ENCODE measurements at places on chromosomes 5 and 9. TPM values are rescaled to one million over a fixed set of nuclear protein-coding genes. Genes with fewer than 3 reads are reported as not detected.

GRCh38 chr9:75873712-75874111 lies 16.8 kb upstream of the PCSK5 start:
- no peaks in the 10 kb centered on the region for H3K4me1 ChIP-seq
- no peaks in the 10 kb centered on the region for H3K36me3 ChIP-seq
- H3K27me3 ChIP-seq, result no peaks in the 10 kb centered on the region
- no peak overlapping the region for H3K27ac ChIP-seq
- H3K4me3 ChIP-seq, result no peak overlapping the region

DNA sequence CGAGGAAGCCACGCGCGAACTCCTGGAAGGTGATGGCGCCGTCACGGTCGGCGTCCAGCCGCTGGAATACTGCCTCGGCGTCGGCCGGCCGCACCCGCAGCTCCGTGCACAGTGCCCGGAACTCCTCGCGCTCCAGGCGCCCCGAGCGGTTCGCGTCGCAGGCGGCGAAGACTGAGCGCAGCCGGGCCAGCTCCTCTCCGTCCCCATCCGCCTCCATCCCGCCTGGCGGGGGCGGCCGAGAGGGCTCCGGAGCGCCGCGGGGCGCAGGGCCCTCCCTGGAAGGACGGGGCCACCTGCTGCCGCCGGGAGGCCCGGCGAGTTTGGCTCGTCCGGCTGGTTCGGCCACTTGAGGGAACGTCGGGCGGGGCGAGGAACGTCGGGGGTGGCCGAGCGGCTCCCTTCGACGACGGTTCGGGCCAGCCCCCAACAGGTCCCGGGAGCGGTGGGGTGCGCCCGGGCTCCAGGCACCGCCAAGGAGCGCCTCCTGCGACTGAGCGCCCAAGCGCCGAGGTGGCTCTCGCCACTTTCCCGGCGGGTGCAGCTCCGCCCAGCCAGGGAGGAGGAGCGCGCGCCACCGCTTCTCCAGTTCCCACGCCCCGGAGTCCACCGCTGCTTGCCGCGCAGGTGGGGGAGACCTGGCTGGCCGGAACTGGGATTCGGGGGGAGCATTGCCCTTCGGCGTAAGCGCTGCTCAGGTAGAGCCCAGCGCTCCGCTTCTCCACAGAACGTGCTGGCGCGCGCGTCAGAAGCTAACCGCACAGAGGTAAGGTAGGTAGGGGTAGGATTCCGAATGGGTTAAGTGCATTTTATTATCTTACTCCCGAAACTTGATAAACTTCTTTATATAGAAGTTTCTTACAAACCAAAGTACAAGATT lies at the start of gene RASEF:
RASEF (minus strand) TSS at position 492 of the 877 bp plus-strand sequence; CDS start at position 217, 275 bp downstream.
- peak; percentile 82 for DNase-seq
- H3K36me3 ChIP-seq, result no peaks in the 10 kb centered on the region
- peaks cover 23% of the 10 kb centered on the region for H3K4me1 ChIP-seq
- H3K27me3 ChIP-seq, result peaks cover 38% of the 10 kb centered on the region

DNA sequence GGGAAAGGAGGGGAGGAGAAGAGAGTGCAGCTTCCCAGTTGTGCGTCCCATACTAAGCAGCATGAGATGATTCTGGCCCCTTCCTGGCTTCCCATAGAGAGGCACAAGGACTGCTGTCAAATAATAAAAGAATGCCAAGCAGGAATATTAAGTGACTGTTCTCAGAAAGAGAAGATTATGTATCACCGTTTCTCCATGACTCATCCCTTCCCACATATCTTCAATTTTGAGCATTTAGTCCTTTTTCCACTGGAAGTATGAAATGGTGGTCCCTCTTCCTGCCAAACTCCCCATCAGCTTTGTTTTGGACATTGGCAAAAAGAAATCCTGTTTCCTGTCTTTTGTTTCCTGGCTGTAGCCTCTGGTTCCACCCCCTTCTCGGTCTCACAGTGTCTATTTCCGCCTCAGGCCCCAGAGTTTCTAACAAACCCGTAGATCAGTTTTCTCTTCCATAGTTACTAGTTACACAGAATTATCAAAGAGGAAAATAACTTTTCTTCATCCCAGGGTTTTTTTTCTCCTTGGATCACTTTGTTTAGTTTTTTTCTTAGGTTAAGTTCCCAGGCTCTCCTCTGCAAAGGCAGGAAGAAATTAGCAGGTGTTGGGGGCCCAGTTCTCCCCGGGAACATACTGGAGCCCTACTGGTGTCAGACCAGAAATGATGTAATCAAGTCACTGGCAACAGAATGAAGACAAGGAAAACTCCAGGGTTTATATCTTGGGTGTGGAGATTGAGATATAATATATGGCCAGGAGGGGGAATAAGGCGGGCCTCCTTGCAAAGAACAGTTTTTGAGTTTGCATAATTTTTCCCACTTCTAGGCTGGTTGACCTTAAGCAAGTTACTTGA lies 26.4 kb upstream of the ARHGAP26 start:
- H3K36me3 ChIP-seq, result no peaks in the 10 kb centered on the region
- H3K4me3 ChIP-seq, result no peak overlapping the region
- H3K27ac ChIP-seq, result no peak overlapping the region
- no peak for DNase-seq

GRCh38 chr9:131217331-131218031 lies 58.8 kb downstream of the FAM78A start:
- H3K4me3 ChIP-seq, result no peak overlapping the region
- no peaks in the 10 kb centered on the region for H3K27me3 ChIP-seq
- DNase-seq, result no peak
- H3K4me1 ChIP-seq, result peaks cover 15% of the 10 kb centered on the region

GRCh38 chr5:139210585-139210984 lies 12.4 kb upstream of the SIL1 start:
- no peaks in the 10 kb centered on the region for H3K4me1 ChIP-seq
- H3K36me3 ChIP-seq, result no peaks in the 10 kb centered on the region
- no peak for DNase-seq
- H3K4me3 ChIP-seq, result no peak overlapping the region
- H3K27ac ChIP-seq, result no peak overlapping the region
- no peaks in the 10 kb centered on the region for H3K27me3 ChIP-seq

GRCh38 chr5:136249678-136250266 lies 56.8 kb upstream of the SMIM32 start:
- H3K4me1 ChIP-seq, result no peaks in the 10 kb centered on the region
- no peaks in the 10 kb centered on the region for H3K36me3 ChIP-seq
- peaks cover 23% of the 10 kb centered on the region for H3K27me3 ChIP-seq
- no peak overlapping the region for H3K4me3 ChIP-seq

GRCh38 chr9:133436681-133437080 lies 14.5 kb downstream of the ADAMTS13 start:
- H3K36me3 ChIP-seq, result no peaks in the 10 kb centered on the region
- no peak overlapping the region for H3K4me3 ChIP-seq
- H3K4me1 ChIP-seq, result no peaks in the 10 kb centered on the region
- no peak overlapping the region for H3K27ac ChIP-seq
- DNase-seq, result no peak

- no peak overlapping the region for H3K27ac ChIP-seq
- DNase-seq, result no peak
- no peaks in the 10 kb centered on the region for H3K36me3 ChIP-seq
- H3K27me3 ChIP-seq, result no peaks in the 10 kb centered on the region
- H3K4me3 ChIP-seq, result no peak overlapping the region
These were observed 217.4 kb upstream of the FBXL7 start for GRCh38 chr5:15282611-15283010.

DNA sequence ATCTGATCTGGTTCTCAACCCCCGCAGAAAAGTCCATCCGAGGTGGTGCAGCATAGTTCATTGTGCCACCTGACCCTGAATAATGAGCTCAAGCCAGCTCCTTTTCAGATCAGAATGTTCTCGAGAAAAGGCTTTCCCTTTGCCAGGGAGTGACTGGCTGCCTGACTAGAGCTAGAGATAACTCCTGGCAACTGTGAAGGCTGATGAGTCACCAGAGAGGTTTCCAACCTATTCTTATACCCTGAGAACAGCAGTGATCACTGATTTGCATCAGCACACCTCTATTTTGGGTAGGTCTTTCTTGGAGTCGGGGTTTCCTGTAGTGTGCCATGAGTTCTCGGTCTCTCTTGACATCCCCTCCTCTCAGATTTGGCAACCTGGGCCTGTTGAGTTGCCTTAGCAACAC lies 127.9 kb downstream of the PIK3R1 start:
- DNase-seq, result peak; percentile 61
- no peaks in the 10 kb centered on the region for H3K36me3 ChIP-seq
- peak overlapping the region; percentile 72 for H3K27ac ChIP-seq
- H3K4me3 ChIP-seq, result no peak overlapping the region
- H3K27me3 ChIP-seq, result no peaks in the 10 kb centered on the region
- peaks cover 30% of the 10 kb centered on the region for H3K4me1 ChIP-seq

GRCh38 chr5:141040093-141040770 lies 10.9 kb upstream of the PCDHB1 start:
- H3K36me3 ChIP-seq, result no peaks in the 10 kb centered on the region
- H3K4me1 ChIP-seq, result no peaks in the 10 kb centered on the region
- no peak overlapping the region for H3K27ac ChIP-seq

GRCh38 chr5:172988276-172988675 lies 4.7 kb downstream of the ATP6V0E1 start:
- DNase-seq, result no peak
- peaks cover 9% of the 10 kb centered on the region for H3K4me1 ChIP-seq
- H3K27ac ChIP-seq, result peak overlapping the region; percentile 8
- H3K4me3 ChIP-seq, result no peak overlapping the region
- H3K27me3 ChIP-seq, result no peaks in the 10 kb centered on the region
- peaks cover 23% of the 10 kb centered on the region for H3K36me3 ChIP-seq

DNA sequence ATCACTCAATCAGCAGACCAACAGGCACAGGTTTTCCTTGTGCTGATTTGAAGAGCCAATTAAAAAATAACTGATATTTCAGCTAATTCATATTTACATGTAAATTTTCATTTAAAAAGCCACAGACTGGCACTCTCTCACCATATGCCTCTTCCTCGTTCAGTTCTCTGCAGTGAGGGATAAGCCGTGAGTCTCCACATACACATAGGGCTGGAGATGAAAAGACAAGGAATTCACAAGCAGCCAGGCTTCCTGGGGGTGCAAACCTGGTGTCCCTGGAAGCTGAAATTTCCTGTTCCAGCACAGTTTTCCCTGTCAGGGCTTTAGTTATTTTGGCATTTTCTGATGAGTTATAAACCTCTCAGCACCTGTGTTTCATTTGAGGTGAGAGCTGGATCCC lies 323.9 kb upstream of the PANK3 start:
- no peak overlapping the region for H3K27ac ChIP-seq
- H3K4me1 ChIP-seq, result peaks cover under 1% of the 10 kb centered on the region
- no peak overlapping the region for H3K4me3 ChIP-seq
- no peaks in the 10 kb centered on the region for H3K36me3 ChIP-seq
- H3K27me3 ChIP-seq, result peaks cover 2% of the 10 kb centered on the region

DNA sequence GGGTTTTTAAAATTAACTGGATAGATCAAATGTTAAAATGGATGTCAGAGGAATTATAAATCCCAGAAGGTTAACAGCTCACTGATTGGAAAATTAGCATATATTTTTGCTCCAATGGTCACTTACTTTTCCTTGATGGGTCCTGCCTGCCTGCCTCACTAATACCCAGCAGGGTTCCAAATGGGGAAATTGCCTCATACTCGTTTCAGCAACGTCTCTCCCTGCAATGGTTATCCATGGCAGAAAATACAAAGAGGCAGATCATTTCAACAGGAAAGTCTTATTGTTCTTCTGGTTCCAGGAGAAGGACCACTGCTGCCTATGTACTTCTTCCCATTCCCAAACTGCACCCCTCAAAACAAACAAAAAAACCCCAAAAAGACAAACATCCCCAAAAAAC lies 71.3 kb downstream of the ERP44 start:
- no peak overlapping the region for H3K27ac ChIP-seq
- no peaks in the 10 kb centered on the region for H3K4me1 ChIP-seq
- H3K36me3 ChIP-seq, result no peaks in the 10 kb centered on the region
- DNase-seq, result no peak
- H3K27me3 ChIP-seq, result no peaks in the 10 kb centered on the region
- H3K4me3 ChIP-seq, result no peak overlapping the region

GRCh38 chr9:135724186-135724787 lies 22.3 kb downstream of the KCNT1 start:
- no peaks in the 10 kb centered on the region for H3K4me1 ChIP-seq
- H3K4me3 ChIP-seq, result no peak overlapping the region
- peaks cover 7% of the 10 kb centered on the region for H3K27me3 ChIP-seq
- DNase-seq, result no peak

DNA sequence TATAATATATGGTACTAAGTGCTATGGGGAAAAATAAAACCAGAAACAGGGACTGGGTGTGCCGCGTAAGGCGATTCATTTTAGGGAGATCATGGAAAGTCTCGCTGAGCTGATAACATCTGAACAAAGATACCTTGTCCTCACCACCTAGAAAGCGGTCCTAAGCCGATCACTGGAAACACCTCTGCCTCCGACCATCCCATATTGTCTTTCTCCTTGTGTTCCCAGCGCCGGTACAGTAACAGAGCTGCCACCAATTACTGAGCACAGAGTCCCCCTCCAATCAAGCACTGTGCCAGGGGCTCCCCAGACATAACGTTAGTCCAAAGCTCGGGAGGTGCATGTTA lies 704 bp downstream of the CCDC112 start:
- no peaks in the 10 kb centered on the region for H3K36me3 ChIP-seq
- H3K4me3 ChIP-seq, result peak overlapping the region; percentile 80
- H3K27ac ChIP-seq, result no peak overlapping the region
- no peaks in the 10 kb centered on the region for H3K27me3 ChIP-seq

- DNase-seq, result no peak
- no peak overlapping the region for H3K27ac ChIP-seq
- peaks cover 1% of the 10 kb centered on the region for H3K4me1 ChIP-seq
- H3K4me3 ChIP-seq, result no peak overlapping the region
- H3K36me3 ChIP-seq, result no peaks in the 10 kb centered on the region
These were observed 32.6 kb downstream of the PAX5 start for GRCh38 chr9:37001459-37001858.

- DNase-seq, result no peak
- H3K36me3 ChIP-seq, result no peaks in the 10 kb centered on the region
- H3K27ac ChIP-seq, result no peak overlapping the region
- peaks cover under 1% of the 10 kb centered on the region for H3K27me3 ChIP-seq
- H3K4me3 ChIP-seq, result no peak overlapping the region
These were observed 142.7 kb downstream of the MLLT3 start for GRCh38 chr9:20479419-20480155.

- H3K4me3 ChIP-seq, result no peak overlapping the region
- no peaks in the 10 kb centered on the region for H3K36me3 ChIP-seq
- H3K27me3 ChIP-seq, result no peaks in the 10 kb centered on the region
- no peak overlapping the region for H3K27ac ChIP-seq
- no peak for DNase-seq
These were observed 8.1 kb downstream of the UBQLN1 start for GRCh38 chr9:83699615-83700014.

GRCh38 chr5:129020683-129021082 lies 55.4 kb downstream of the SLC27A6 start:
- H3K4me3 ChIP-seq, result no peak overlapping the region
- no peaks in the 10 kb centered on the region for H3K4me1 ChIP-seq
- H3K27me3 ChIP-seq, result no peaks in the 10 kb centered on the region
- no peak overlapping the region for H3K27ac ChIP-seq
- no peak for DNase-seq

Gene ENTREP1
- total RNA-seq, result under 0.01 TPM

Gene SV2C
- total RNA-seq, result not detected

Gene LHX3
- under 0.01 TPM for total RNA-seq

Gene MEIKIN
- total RNA-seq, result not detected

Gene SH3GL2
- total RNA-seq, result 0.29 TPM

Data from osteoblast (primary cell).